ENCODE measurements at places on chromosomes 6 and 20. TPM values are rescaled to one million over a fixed set of nuclear protein-coding genes. Genes with fewer than 3 reads are reported as not detected.

CNR1 gene
- 10.7 TPM for total RNA-seq

REM1 gene
- 5.9 TPM for total RNA-seq

DNA sequence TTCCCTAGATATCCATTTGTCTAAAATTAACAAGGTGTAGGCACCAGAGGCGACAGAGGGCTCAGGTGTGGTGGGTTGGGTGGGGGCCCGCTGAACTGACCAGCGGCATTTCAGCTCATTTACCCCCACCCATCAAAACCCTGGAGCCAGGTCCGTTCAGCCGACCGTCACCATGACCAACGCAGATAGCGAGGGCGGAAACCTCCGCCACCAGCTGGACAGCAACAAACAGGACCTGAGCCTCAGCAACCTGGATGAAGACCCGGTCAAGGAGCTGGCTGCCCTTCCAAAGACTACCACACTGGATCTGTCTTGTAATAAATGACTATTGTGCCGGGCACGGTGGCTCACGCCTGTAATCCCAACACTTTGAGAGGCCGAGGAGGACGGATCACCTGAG, 120.8 kb upstream of the LGSN start:
- H3K27me3 ChIP-seq = no peaks in the 10 kb centered on the region
- no peak for DNase-seq
- H3K27ac ChIP-seq = no peak overlapping the region
- H3K36me3 ChIP-seq = no peaks in the 10 kb centered on the region
- no peaks in the 10 kb centered on the region for H3K4me1 ChIP-seq

- H3K4me1 ChIP-seq = no peaks in the 10 kb centered on the region
- H3K27ac ChIP-seq = no peak overlapping the region
- no peak overlapping the region for H3K4me3 ChIP-seq
- no peak for DNase-seq
- H3K36me3 ChIP-seq = no peaks in the 10 kb centered on the region
Observed at GRCh38 chr6:18308070-18308735, 43.9 kb upstream of the DEK start.

- H3K27me3 ChIP-seq = no peaks in the 10 kb centered on the region
- H3K27ac ChIP-seq = no peak overlapping the region
- no peaks in the 10 kb centered on the region for H3K4me1 ChIP-seq
- H3K4me3 ChIP-seq = no peak overlapping the region
- no peak for DNase-seq
Observed at GRCh38 chr6:41271901-41272395, 14.5 kb downstream of the TREM1 start.

GRCh38 chr6:155687645-155688044, 232.0 kb upstream of the NOX3 start:
- H3K36me3 ChIP-seq = no peaks in the 10 kb centered on the region
- H3K4me3 ChIP-seq = no peak overlapping the region
- DNase-seq = no peak
- no peaks in the 10 kb centered on the region for H3K4me1 ChIP-seq
- no peak overlapping the region for H3K27ac ChIP-seq
- H3K27me3 ChIP-seq = no peaks in the 10 kb centered on the region

GRCh38 chr20:568673-569415, 25.3 kb upstream of the CSNK2A1 start:
- H3K4me1 ChIP-seq = no peaks in the 10 kb centered on the region
- H3K27ac ChIP-seq = no peak overlapping the region
- no peak for DNase-seq
- no peaks in the 10 kb centered on the region for H3K36me3 ChIP-seq

GRCh38 chr20:35796571-35796970, 24.8 kb downstream of the PHF20 start:
- H3K27me3 ChIP-seq = no peaks in the 10 kb centered on the region
- peaks cover 22% of the 10 kb centered on the region for H3K4me1 ChIP-seq
- no peak overlapping the region for H3K4me3 ChIP-seq
- H3K27ac ChIP-seq = no peak overlapping the region
- H3K36me3 ChIP-seq = no peaks in the 10 kb centered on the region

GRCh38 chr20:1267161-1267560, 1.1 kb downstream of the SNPH start:
- H3K27me3 ChIP-seq = no peaks in the 10 kb centered on the region
- DNase-seq = no peak
- H3K36me3 ChIP-seq = no peaks in the 10 kb centered on the region

GRCh38 chr6:14165091-14165490, 47.5 kb downstream of the CD83 start:
- H3K27me3 ChIP-seq = no peaks in the 10 kb centered on the region
- no peaks in the 10 kb centered on the region for H3K4me1 ChIP-seq
- no peak overlapping the region for H3K4me3 ChIP-seq
- DNase-seq = no peak
- no peaks in the 10 kb centered on the region for H3K36me3 ChIP-seq

- no peak for DNase-seq
- no peaks in the 10 kb centered on the region for H3K27me3 ChIP-seq
- H3K4me3 ChIP-seq = no peak overlapping the region
- H3K4me1 ChIP-seq = peaks cover 46% of the 10 kb centered on the region
Observed at GRCh38 chr6:112224088-112224487, 30.3 kb downstream of the LAMA4 start.

DNA sequence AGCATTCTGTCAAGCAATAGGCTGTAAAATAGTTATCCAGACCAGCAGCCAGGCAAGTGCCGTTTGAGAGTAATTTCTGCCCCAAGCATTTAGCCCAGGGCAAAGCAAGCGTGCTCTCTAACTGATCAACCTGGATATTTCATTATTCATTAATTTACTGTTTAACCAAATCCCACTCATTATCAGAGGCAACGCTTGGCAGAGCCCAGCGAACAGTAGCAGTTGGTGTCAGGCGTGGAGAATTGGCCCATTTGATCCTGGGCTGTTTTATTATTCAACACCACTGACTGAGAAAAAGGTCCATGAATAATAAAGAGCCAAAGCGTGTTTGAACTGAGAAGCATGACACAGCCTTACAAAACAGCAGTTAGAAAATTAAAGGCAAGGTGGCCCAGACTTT, 35.3 kb downstream of the TFAP2B start:
- H3K27me3 ChIP-seq = no peaks in the 10 kb centered on the region
- H3K4me3 ChIP-seq = no peak overlapping the region
- no peaks in the 10 kb centered on the region for H3K4me1 ChIP-seq
- H3K27ac ChIP-seq = no peak overlapping the region

GRCh38 chr6:146335336-146335735, 208.3 kb upstream of the RAB32 start:
- no peaks in the 10 kb centered on the region for H3K4me1 ChIP-seq
- DNase-seq = no peak
- no peak overlapping the region for H3K4me3 ChIP-seq

GRCh38 chr6:17768388-17768787, 61.7 kb upstream of the NUP153 start:
- no peak overlapping the region for H3K27ac ChIP-seq
- no peak overlapping the region for H3K4me3 ChIP-seq
- no peaks in the 10 kb centered on the region for H3K27me3 ChIP-seq
- no peaks in the 10 kb centered on the region for H3K4me1 ChIP-seq

DNA sequence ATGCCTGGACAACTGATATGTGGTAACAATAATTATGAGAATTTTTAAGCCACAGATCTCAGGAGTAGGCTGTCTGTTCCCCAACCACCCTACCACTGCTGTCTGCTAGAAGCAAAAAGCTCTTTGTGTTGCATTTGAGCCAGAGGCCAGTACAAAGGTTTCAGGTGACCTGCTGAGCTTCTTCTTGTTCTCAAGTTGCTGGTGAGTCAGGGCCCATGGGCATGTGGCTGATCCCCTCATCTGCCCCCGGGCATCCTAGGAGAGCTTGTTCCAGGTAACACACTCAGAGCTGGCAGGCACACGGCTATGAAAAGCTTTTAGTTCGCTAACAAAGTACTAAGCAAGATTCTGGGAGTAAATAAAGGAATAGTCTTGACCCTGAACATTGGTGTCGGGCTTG, 285.3 kb downstream of the CDC5L start:
- no peak overlapping the region for H3K4me3 ChIP-seq
- H3K36me3 ChIP-seq = no peaks in the 10 kb centered on the region
- H3K27me3 ChIP-seq = no peaks in the 10 kb centered on the region

Data from tibial nerve (tissue), 4 donors.